ENCODE measurements at places on chromosomes 3 and 15.

DNA sequence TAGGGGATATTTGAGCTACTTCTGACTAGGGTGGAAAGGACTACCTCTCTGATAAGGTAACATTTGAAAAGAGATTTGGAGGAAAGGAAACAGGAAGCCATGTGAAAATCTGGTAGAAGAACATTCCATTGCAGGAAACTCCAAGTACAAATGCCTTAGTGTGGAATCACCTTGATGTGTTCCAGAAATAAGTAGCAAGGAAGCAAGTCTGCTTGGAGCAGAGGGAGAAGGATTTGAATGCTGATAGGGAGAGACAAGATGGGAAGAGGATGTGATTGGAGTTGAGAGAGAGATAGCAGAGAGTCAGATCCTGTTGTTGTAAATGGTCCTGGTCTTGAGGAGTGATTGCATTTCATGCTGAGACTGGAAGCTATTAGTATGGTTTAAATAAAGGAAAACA is 335.1 kb upstream of the DCBLD2 start:
- DNase-seq: no peak

DNA sequence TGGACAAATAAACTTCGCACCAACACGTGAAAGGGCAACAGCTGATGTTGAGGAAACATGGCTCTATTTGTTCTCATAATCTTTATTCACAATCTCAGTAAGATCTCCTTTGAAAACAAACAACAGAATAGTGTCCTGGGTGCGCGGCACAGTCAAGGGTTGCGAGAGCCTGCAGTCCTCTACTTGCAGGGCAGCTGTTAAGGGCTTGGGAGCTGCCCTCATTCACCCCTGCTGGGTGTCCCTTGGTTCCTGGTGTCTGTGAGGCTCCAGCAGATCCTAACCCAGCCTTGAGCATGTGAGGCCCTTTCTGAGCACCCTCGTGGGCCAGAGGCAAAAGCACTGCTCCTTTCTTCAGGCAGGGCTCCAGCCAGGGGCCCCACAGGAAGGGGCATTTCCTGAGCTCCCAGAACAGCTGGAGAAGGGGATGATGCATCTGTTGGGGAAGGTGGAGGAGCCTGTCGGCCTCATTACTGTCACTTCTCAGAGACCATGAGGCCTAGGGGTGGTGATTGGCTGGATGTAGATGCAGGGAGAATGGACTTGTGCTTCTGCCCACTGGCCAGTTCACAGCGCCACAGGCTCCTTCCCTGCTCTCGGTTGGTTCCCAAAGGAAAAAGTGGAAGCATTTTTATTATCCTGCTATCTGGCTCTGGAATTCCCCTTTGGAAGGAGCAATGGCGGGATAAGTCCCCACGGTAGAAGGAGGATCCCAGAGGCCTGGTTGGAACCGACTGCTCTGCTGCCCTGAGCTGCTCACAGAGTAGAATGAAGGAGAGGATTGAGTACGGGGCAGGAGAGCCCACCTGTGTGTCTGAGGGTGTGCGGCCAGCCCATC is 51.9 kb upstream of the KLF13 start:
- DNase-seq: no peak

GRCh38 chr15:90594301-90594738 is 64.6 kb downstream of the CRTC3 start:
- no peak for DNase-seq

GRCh38 chr3:9864200-9864927 is 15.7 kb downstream of the CIDEC start:
- peak; percentile 46 for DNase-seq

DNA sequence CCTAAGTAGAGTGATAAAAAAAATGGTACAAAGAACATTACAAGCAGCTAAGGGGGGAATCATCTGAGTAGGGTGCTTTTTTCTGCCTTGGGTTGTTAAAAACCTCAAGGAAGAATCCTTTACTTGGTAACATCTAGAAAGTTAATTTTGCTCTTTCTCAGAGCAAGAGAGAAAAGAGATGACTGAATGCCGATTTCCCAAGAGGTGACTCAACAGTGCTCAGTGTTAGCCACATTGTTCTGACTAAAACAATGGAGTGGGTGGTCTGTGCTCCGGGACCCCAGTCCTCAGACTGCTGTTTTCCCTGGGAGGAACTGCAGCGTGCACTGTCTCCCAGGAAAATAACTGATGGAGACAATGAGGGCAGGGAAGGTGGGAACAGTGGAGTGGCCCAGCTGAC is 41.1 kb upstream of the RASGRP1 start:
- no peak for DNase-seq

DNA sequence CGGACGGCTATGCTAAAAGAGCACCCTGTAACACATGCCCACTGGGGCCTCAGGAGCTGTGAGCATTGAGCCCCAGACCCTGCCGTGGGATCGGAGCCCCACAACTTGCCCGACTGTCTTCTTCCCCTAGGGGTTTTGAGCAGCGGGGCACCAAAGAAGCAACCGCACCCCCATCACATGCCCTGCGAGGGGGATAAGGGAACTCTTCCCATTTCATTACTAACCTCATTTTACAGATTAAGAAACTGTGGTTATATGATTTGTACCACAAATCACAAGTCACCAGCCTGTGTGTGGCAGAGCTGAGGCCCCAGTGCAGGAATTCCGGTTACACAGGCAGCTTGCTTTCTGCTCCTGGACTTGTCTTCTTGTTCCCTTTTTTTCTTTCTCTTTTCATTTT is 86.2 kb downstream of the CD47 start:
- DNase-seq: no peak

- DNase-seq: no peak
Observed at GRCh38 chr3:122936335-122936734, 91.2 kb downstream of the SEMA5B start.

DNA sequence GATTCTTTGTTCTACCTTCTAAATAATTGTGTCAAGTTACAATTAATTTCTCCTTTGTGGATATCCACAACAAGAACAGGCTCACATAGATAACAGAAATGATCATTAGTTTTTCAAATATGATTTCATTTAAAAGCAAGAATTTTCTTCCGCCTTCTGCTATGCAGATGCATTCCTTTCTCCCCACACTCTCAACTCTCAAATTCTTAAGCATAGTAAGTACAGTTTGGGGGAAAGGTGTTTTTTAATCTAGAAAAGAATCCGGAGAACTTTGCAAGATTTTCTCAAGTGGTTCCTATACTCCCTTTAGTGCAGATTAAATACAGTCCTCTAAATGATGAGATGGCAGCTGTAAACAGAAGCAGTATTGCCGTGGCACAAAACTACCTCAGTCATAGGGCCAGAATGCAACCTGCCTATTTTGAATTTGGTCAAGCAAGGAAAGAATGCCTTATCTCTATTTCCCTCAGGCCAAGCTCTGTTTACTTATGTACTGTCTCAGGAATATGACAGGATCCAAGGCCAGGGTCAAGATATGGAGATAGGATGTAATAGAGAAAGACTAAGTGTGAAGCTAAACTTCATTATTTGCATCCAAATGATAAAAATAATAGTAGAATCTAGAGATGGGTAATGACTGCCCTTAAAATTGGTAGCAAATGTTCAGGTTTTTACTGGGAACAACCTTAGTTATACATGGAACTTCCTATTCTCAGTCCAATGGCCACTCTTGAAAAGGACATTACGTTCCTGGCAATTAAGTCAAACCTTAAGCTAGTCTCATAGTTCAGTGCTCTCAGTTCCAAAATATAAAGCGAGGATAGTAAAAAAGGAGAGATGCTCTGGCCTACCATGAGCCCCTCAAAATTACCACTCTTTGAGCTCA is 77.3 kb upstream of the PHLDB2 start:
- no peak for DNase-seq

- DNase-seq: no peak
Observed at GRCh38 chr3:122356402-122356801, 26.6 kb downstream of the MIX23 start.

DNA sequence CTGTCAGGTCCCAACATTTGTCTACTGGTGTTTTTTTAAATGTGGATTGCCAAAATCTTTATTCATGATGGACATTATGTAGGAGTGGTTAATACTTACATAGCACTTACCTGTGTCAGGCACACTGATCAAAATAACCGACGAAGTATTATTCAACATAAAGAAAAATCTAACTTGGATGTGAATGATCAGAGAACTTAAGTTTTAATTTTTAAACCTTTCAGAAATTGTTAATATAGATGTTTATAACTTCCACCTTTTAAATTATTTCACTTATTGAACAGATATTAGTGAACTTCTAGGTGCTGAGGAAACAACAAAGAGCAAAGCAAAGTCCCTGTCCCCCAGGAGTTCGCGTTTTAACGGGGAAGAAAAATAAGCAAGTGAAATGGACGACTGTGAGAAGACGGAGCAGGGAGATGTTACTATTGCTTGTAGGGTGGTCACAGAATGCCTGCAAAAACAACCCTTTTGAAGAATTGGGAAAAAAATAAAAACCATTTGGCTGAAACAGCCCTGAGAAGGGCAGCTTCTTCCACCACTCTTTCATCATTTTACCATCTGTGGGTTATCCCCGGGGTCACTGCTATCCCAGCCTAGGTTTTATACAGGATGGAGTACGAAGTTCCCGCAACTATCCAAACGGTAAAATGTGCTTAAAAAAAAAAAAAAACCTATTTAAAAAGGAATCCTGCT is 915 bp upstream of the APH1B start:
- no peak for DNase-seq

DNA sequence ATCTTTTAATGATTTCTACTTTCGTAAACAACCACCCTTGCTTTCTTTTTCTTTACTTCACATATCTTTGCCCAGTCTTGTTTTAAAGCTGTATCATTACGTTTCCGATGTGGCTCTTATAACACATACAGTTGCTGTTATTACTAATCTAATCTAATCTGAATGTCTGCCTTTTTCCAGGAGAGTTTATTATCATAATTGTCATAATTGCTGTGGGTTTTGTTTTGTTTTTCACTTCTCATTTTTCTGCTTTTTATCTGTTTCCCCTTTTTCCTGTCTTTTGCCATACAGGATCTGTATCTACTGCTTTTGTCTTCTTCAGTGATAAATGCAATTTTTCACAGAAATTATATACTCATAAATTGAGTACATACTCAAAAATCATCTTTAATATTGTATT is 24.9 kb downstream of the HACL1 start:
- no peak for DNase-seq

GRCh38 chr3:151881137-151881536 is 7.7 kb downstream of the SUCNR1 start:
- no peak for DNase-seq

DNA sequence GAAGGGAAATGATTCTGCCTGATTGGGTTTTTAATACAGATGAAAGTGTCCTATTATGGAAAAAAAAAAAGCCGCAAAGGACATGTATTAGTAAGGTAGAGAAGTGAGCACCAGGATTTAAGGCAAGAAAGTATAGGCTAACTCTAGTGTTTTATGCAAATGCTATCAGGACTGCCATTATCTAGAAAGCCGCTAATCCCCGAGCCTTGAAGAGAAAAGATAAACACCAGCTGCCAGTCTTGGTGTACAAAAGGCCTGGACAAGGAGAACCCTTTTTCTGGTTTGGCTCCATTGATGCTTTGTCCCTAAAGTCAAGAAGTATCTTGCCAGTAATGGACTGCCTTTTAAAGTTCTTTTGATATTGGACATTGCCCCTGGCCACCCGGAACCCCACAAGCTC is 8.6 kb upstream of the TRIM59 start:
- no peak for DNase-seq

Data from hypothalamus (tissue), 51 donors.